ENCODE measurements at places on chromosomes 5 and 9.

DNA sequence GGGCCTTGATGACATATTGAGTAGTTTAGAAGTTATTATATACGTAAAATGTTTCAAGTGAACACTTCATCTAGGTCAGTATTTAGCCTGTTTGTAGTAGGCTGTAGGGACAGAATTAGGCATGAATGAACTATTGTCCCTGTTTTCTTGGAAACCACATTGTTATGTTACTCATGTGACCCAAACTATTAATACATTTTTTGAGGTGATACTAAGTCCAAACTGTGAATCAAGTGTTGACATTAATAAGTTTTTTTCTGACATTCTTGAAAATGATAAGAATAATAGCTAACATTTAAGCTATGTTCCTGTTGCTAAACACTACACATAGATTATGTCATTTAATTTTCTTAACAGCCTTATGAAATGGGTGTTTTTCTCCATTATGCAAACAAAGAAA, 1642.7 kb upstream of the WWC1 start:
- DNase-seq = no peak

DNA sequence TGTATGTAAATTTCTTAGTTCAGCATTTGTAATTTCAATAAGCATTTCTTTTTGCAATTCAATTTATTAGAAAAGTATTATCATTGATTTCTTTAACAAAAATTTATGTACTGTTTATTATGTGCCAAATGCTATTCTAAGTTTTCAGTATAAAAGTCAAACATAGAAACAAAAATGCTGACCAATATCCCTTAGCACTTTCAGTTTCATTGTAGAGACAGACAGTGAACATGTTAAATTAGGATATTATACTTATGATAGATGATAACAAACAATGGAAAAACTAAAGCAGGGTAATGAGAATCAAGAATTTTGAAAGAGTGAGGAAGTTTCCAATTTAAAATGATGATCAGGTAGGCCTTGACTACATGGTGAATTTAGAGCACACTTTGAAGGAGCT, 1106.0 kb downstream of the TAF11L14 start:
- DNase-seq = no peak

DNA sequence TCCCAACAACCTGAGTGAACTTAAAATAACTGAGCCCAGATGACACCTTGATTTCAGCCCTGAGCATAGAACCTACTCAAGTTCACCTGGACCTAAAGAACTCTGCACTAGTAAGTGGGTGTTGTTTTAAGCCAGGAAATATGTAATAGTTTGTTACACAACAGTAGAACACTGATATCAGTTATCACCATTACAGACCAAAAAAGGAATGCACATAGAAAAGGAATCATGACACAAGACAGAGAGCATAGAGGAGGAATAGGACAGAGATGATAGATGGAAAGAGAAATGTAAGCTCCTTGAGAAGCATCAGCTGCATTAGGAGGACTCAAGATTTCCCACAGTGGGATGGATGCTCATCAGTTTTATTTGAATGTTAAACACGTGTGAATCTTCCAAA, 1096.9 kb upstream of the SEMA6A start:
- DNase-seq = no peak

GRCh38 chr5:25262221-25262620, 617.4 kb upstream of the CDH10 start:
- DNase-seq = no peak

GRCh38 chr5:145506185-145506850, 328.8 kb downstream of the PRELID2 start:
- DNase-seq = no peak

- no peak for DNase-seq
Measured at GRCh38 chr5:76643371-76643770, 20.2 kb upstream of the F2RL2 start.

- no peak for DNase-seq
Measured at GRCh38 chr9:29068461-29068860, 1495.2 kb upstream of the C9orf72 start.

- DNase-seq = no peak
Measured at GRCh38 chr5:19002111-19002510, 985.9 kb downstream of the CDH18 start.

- no peak for DNase-seq
Measured at GRCh38 chr5:177609076-177610059, 9.4 kb downstream of the B4GALT7 start.

DNA sequence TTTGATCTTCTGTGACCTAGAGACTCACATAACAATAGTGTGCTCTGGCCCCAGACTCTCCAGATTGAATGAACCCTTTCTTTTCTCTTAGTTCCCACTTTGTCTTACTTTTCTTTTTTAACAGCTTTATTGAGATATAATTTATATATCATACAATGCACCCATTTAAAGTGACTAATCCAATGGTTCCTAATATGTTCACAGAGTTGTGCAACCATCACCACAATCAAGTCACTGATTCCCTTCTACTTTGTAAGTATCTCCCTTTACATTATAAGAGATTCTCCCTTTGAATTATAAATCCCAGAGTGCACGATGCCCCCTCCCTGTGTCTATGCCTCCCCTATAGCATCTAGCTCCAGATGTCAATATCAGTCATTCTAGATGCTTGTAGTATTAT, 172.4 kb downstream of the HINT1 start:
- DNase-seq = no peak

GRCh38 chr5:465591-466403, 22.8 kb downstream of the EXOC3 start:
- no peak for DNase-seq

GRCh38 chr5:173231381-173231766, 3.6 kb downstream of the NKX2-5 start:
- DNase-seq = no peak

GRCh38 chr9:87970602-87971001, 3.7 kb downstream of the CDK20 start:
- no peak for DNase-seq

- DNase-seq = no peak
Measured at GRCh38 chr5:77461287-77461686, 30.8 kb downstream of the WDR41 start.

- no peak for DNase-seq
Measured at GRCh38 chr5:149682532-149683075, 47.5 kb upstream of the PPARGC1B start.

GRCh38 chr5:65172486-65173129, 309.1 kb downstream of the ADAMTS6 start:
- DNase-seq = no peak

GRCh38 chr5:140953234-140953633, 13.0 kb upstream of the PCDHAC2 start:
- no peak for DNase-seq

- no peak for DNase-seq
Measured at GRCh38 chr5:344668-345067, 23.2 kb downstream of the AHRR start.

- DNase-seq = no peak
Measured at GRCh38 chr5:30878746-30879145, 314.7 kb upstream of the CDH6 start.

- DNase-seq = no peak
Measured at GRCh38 chr9:133619791-133620190, 10.6 kb upstream of the FAM163B start.

- no peak for DNase-seq
Measured at GRCh38 chr9:94946256-94946655, 219.8 kb downstream of the AOPEP start.

DNA sequence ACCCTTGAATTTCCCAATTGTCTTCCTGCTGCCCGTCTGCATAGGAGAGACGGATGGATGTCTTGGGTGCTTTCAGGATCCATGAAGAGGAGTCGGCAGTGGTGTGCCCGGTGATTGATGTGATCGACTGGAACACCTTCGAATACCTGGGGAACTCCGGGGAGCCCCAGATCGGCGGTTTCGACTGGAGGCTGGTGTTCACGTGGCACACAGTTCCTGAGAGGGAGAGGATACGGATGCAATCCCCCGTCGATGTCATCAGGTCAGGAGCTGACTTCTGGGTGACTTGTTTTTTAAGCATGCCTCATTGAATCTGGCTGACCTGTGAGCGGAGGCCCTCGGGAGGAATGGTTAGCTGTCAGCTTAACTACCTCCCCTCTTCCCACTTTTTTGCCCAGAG, 24.2 kb downstream of the GALNT12 start:
- DNase-seq = no peak

Data from hematopoietic multipotent progenitor cell treated with erythropoietin and hydrocortisone succinate and interleukin-3 and kit ligand, for 6 days (in vitro differentiated cells).